ENCODE measurements at places on chromosomes 11 and 22. TPM values are rescaled to one million over a fixed set of nuclear protein-coding genes. Genes with fewer than 3 reads are reported as not detected.

Gene MS4A6A
- total RNA-seq = 87.6 TPM

Gene NAV2
- 33.2 TPM for total RNA-seq

Gene ZNF280B
- total RNA-seq = 0.45 TPM

Gene APBB1
- 65.5 TPM for total RNA-seq

Gene SLC25A18
- 0.53 TPM for total RNA-seq

Gene INS
- 1.5 TPM for total RNA-seq

Gene DDX25
- 2.2 TPM for total RNA-seq

Gene SAA2
- total RNA-seq = 2.6 TPM

Gene SAA4
- not detected for total RNA-seq

Gene NUDT8
- 7.8 TPM for total RNA-seq

Gene NAT10
- total RNA-seq = 46.3 TPM

Gene RIBC2
- 0.22 TPM for total RNA-seq

Gene TPBGL
- total RNA-seq = 0.31 TPM

Gene FAM83F
- total RNA-seq = 11.4 TPM

Gene TNNT3
- total RNA-seq = 35.6 TPM

Gene SCN3B
- total RNA-seq = 1.2 TPM

Gene MPZL3
- total RNA-seq = 2.7 TPM

Gene FBXO3
- total RNA-seq = 39.2 TPM

Gene PTS
- total RNA-seq = 39.5 TPM

Gene LSP1
- total RNA-seq = 89.6 TPM

Gene SLC5A12
- total RNA-seq = 0.18 TPM

Gene TEX12
- total RNA-seq = 0.58 TPM

Gene FOXRED2
- 13.7 TPM for total RNA-seq

Gene PRR33
- not detected for total RNA-seq

Gene ROBO3
- total RNA-seq = 36.6 TPM

Gene HSPB2
- 14.4 TPM for total RNA-seq

Gene KCTD14
- 4.0 TPM for total RNA-seq

Gene CYB5R2
- total RNA-seq = 96.4 TPM

Gene HOATZ
- not detected for total RNA-seq

Gene CLTCL1
- 14.2 TPM for total RNA-seq

Gene SNU13
- 97.2 TPM for total RNA-seq

Gene UCP3
- total RNA-seq = 2.6 TPM

Gene CD3D
- 3.8 TPM for total RNA-seq

Gene GNB1L
- total RNA-seq = 6.2 TPM

Gene SLC7A4
- 0.89 TPM for total RNA-seq

Gene MUC5AC
- 0.27 TPM for total RNA-seq

Gene DEUP1
- total RNA-seq = not detected

Gene SMTNL1
- total RNA-seq = not detected

Gene KRTAP5-8
- total RNA-seq = 0.49 TPM

Gene PANX3
- not detected for total RNA-seq

Gene MS4A18
- total RNA-seq = not detected

Gene APOBEC3B
- total RNA-seq = 2.2 TPM

Gene TCN1
- 1.3 TPM for total RNA-seq

Gene DEFB131B
- not detected for total RNA-seq

Gene CHRM1
- not detected for total RNA-seq

Gene APOA4
- total RNA-seq = not detected

Data from sciatic nerve (tissue), 2 donors.